ENCODE measurements at places on chromosomes 4 and X.

GRCh38 chrX:44253575-44253942, 89.9 kb downstream of the EFHC2 start:
- no peak for DNase-seq

- DNase-seq, result no peak
These were observed 86.8 kb downstream of the GC start for GRCh38 chr4:71697031-71697430.

DNA sequence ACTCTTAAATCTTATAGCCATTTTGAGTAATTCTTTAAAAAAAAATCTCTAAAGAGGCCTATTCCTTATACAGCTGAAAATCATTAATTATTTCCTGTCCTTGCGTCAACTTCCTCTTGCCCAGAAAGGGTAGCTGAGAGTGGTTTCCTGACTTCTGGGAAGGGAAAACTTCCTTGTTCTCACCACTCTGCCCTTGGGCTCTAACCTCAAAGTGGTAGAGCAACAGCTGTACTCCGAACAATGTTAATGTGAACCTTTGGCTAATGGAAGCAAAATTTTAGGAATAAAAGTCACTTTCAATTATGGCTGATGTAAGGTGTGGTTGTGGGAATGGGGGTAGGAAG, 15.3 kb downstream of the KLHL2 start:
- peak; percentile 65 for DNase-seq

GRCh38 chr4:103019308-103020124, at the start of gene SLC9B1:
SLC9B1 (minus strand) TSS chr4:103019705; CDS start chr4:102991711, 27,994 bp downstream.
- peak; percentile 97 for DNase-seq

- DNase-seq, result peak; percentile 95
These were observed 288.3 kb downstream of the CHIC1 start for GRCh38 chrX:73851014-73852009.

All from fibroblast of the aortic adventitia (primary cell).